ENCODE measurements at places on chromosomes 6 and 20.

- DNase-seq, result peak; percentile 85
Observed at GRCh38 chr20:53579581-53580375, 13.9 kb downstream of the ZNF217 start.

DNA sequence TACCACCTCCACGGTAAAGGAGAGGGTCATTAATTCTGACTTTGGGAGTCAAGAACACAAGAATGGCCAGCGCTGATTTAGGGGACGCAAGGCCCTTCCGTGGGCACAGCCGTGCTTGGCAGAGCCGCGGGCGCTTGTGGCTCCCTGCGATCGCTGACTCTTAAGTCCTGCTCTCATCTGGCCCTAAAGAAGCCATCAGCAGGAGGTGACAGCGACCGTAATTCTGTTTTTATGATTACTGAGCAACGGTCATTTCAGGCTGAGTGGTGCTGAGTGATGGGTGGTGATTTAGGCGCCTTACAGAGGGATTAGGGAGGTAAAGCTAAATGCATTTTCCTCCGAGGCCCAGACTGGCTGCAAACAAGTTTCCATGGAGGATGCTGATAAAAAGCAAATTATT is 364.6 kb upstream of the SULF2 start:
- DNase-seq, result no peak

DNA sequence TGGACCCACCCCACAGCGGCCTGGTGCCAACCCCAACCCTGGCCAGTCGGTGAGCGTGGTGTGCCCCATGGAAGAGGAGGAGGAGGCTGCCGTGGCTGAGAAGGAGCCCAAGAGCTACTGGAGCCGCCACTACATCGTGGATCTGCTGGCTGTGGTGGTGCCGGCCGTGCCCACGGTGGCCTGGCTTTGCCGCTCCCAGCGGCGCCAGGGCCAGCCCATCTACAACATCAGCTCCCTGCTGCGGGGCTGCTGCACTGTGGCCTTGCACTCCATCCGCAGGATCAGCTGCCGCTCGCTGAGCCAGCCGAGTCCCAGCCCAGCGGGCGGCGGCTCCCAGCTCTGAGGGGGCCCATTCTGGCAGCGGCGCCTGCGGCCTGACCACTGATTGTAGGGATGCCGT is 23.2 kb downstream of the SDCBP2 start:
- no peak for DNase-seq

DNA sequence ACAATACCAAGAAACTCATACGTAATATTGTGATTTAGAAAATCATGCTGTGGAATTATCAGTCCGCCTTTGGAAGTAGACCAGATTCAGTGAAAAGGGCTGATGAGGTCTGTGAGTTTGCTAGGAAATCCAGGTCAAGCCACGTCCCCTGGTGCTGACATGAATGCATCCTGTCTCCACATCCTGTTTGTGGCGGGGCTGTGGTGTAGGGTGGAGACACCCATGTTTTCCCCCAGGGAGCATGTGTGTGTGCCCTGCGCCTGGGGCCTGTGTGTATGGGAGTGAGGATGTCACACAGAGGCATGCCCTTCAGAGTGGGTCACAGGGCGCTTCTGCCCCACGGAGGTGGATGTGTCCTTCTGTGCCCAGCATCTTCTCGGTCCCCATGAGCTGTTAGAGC is 109.1 kb downstream of the SASH1 start:
- no peak for DNase-seq

DNA sequence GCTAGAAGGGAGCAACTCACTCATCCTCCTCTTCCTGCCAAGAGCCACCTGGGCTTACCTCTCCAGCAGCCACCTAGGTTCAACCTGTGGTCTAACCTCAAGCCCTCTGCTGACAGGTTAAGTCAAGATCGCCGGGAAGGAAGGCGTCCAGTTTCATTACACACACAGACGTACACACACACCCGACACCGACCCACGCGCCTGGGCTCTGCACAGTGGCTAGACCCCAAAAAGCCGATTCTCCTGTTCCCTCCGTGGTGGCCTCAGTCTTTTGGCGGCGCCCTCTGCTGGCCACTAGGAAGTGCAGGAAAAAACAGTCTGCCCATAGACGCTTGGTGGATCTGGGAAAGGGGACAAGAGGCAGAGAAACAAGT is 52.8 kb downstream of the MRPL14 start:
- peak; percentile 85 for DNase-seq

- peak; percentile 38 for DNase-seq
Observed at GRCh38 chr6:148175550-148176188, 167.0 kb upstream of the SASH1 start.

- no peak for DNase-seq
Observed at GRCh38 chr6:154768280-154768679, 35.1 kb downstream of the SCAF8 start.

- DNase-seq, result no peak
Observed at GRCh38 chr6:13045676-13046075, 282.7 kb downstream of the TBC1D7 start.

- peak; percentile 21 for DNase-seq
Observed at GRCh38 chr6:83071023-83071422, 3.6 kb downstream of the DOP1A start.

- peak; percentile 35 for DNase-seq
Observed at GRCh38 chr6:155313602-155314091, 637 bp downstream of the TFB1M start.

- DNase-seq, result no peak
Observed at GRCh38 chr6:108363889-108364313, 69.0 kb downstream of the AFG1L start.
